ENCODE measurements at places on chromosomes 2 and 18. TPM values are rescaled to one million over a fixed set of nuclear protein-coding genes. Genes with fewer than 3 reads are reported as not detected.

DNA sequence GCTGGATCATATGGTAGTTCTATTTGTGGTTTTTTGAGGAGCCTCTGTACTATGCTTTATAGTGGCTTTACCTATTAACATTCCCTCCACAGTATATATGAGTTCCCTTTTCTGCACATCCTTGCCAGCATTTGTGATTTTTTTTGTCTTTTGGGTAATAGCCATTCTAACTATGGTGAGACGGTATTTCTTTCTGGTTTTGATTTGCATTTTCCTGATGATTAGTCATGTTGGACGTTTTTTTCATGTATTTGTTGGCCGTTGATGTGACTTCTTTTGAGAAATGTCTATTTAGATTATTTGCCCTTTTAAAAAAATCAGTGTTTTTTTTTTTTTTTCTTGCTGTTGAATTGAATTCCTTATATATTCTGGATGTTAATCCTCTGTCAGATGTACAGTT, 31.1 kb downstream of the ACTR3 start:
- DNase-seq = no peak

- DNase-seq = no peak
Observed at GRCh38 chr2:186891185-186891621, 42.2 kb upstream of the ZSWIM2 start.

The PMAIP1 gene
- total RNA-seq = 24.2 TPM

DNA sequence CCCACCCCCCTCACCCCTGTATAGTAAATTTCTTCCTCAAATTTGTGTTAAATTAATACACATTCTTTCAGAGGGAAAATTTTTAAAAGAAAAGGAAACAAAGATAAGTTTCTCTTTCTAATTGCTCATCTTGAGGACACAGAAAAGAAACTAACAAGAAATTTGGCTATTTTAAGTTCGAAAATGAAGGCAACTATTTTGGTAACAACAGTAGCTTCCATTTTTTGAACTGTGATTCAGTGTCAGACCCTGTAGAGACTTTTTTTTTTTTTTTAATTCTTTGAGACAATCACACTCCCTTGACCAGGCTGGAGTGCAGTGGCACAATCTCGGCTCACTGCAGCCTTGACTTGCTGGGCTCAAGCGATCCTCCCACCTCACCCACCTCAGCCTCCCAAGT, 194.9 kb downstream of the SS18 start:
- DNase-seq = no peak

Measured in SJSA1 (cell line).